ENCODE measurements at places on chromosomes 7 and 10. TPM values are rescaled to one million over a fixed set of nuclear protein-coding genes. Genes with fewer than 3 reads are reported as not detected.

The FKBP6 gene
- not detected for total RNA-seq

- DNase-seq: no peak
Measured at GRCh38 chr7:31646942-31647341, 40.1 kb upstream of the PPP1R17 start.

- DNase-seq: no peak
Measured at GRCh38 chr7:141974831-141975230, 1.3 kb upstream of the TAS2R38 start.

GRCh38 chr10:38003026-38003425 lies 7.4 kb upstream of the ZNF33A start:
- DNase-seq: no peak

DNA sequence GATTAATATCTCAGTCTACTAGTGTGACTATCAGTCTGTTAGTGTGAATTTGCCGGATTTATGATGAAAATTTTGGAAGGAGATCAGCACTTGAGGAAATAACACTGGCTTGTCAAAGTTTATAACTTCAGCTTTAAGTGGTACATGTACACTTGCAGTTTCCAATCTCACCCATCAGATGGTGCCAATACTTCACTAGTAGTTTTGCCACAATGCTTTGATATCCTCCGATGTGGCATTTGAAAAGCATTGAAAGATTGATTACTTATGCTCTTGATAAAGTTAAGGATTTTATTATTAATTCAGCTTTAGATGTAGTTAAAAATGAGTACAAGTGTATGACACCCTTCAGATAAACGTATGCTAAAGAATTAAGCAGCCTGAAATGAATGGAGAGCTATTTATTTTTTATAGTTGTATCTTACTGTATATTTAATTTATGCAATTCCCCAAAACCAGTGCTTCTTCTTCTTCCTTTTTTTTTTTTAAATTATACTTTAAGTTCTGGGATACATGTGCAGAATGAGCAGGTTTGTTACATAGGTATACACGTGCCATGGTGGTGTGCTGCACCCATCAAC lies 98.2 kb downstream of the ANLN start:
- peak; percentile 60 for DNase-seq

- no peak for DNase-seq
Measured at GRCh38 chr10:119633538-119634218, 17.5 kb upstream of the BAG3 start.

- DNase-seq: no peak
Measured at GRCh38 chr10:20355915-20356314, 539.7 kb downstream of the PLXDC2 start.

DNA sequence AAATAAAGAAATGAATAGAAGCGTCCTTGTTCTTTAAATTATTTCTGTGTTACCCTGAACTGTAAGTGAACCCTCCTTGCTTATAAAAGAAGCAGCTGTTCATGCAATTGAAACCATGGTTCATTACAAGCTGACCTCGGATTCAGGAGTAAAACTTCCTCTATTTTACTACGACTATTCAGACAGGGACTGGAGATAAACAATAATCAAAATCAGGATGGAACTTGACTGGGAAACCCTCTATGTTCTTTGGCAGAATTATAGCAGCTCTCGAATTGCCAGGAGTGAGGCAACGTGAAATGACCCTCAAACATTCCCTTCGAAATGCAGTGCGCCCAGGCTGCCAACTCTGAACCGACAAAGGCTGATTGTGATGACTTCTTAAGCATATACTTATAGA lies 172.1 kb downstream of the CYP26A1 start:
- DNase-seq: no peak

The ZPBP gene
- not detected for total RNA-seq

The SLC26A3 gene
- not detected for total RNA-seq

DNA sequence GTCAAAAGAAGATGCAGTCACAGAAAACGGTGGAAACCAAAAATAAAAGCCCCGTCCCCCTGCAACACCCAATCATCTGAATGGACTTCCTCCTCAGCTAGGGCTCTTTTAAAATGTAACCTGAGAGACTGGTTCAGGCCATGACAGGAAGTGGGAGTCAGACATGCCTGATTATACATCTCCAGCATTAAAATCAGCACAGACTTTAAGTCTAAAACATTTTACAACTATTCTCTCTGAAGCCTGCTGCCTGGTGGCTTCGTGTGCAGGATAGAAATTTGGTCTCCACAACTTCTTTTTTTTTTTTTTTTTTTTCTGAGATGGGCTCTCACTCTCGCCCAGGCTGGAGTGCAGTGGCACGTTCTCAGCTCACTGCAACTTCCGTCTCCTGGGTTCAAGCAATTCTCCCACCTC lies 30.3 kb downstream of the HACD1 start:
- no peak for DNase-seq

- DNase-seq: no peak
Measured at GRCh38 chr10:33465747-33466146, 131.3 kb upstream of the NRP1 start.

- DNase-seq: no peak
Measured at GRCh38 chr10:91167406-91167805, 53.1 kb upstream of the PCGF5 start.

GRCh38 chr10:102413053-102413705 lies 5.4 kb downstream of the PSD start:
- DNase-seq: no peak

The GSTO2 gene
- 86.5 TPM for total RNA-seq

- DNase-seq: no peak
Measured at GRCh38 chr7:113424185-113424817, 305.9 kb upstream of the SMIM30 start.

The HTRA1 gene
- 40.7 TPM for total RNA-seq

The TAS2R4 gene
- total RNA-seq: 1.3 TPM

GRCh38 chr10:129888784-129889616 lies 75.1 kb downstream of the EBF3 start:
- DNase-seq: peak; percentile 16

The KLF14 gene
- not detected for total RNA-seq

GRCh38 chr10:44745920-44746319 lies 165.2 kb upstream of the TMEM72 start:
- no peak for DNase-seq

The LRRD1 gene
- total RNA-seq: not detected

The PSD gene
- total RNA-seq: 0.32 TPM

The NAT16 gene
- not detected for total RNA-seq

DNA sequence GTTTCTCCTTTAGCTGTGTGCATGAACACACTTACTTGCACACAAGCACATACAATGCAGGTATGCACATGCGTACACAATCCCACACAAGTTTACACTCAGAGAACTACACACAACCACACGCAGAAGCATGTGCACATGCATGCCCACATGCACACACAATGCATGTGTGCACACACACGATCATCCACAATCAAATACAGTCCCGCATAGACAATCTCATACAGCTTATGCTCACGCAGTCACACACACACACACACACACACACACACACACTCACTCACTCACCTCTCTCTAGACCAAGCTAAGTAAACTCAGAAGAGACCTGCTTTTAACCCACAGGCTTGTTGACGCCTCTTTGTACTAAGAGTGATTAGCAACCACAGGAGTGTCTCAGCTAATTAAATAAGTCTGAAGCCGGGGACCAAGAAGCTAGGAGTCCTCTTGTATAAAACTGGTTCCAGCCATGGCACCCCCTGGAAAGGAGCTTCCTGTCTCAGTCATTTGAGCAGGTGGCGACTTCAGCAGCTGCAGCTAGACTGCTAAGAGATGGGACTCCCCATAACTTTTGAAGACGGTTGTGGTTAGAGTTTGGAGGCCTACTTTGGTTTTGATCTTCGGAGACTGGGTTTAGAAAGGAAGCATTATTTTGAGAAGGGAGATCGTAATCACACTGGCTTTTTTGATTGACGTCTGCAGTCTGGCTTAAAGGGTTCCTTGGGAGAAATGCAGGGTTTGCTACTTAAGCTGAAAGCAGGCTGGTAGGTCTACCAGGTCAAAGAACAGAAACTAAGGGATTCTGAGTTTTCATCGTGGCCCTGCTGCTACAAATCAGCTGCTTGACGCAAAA lies 82.3 kb upstream of the ADRB1 start:
- DNase-seq: no peak

- DNase-seq: no peak
Measured at GRCh38 chr7:130365511-130366441, 14.5 kb upstream of the CPA1 start.

DNA sequence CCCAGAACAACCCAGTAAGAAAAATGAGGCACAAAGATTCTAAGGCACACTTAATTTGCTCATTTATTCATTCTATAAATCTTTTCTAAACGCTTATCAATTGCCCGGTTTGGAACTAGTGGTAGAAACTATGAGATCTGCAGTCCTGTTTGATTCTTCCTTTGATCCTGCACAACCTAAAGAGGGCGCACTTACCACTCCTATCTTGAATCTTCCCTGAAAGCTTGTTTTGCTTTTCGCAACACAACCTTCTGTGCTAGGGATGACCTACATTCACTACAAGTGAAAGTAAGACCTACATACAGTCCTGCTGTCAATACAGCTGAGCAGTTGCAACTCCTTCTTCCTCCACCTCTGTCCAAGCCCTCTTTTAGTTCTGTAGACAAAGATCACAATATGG lies 12.6 kb upstream of the ARL4A start:
- peak; percentile 28 for DNase-seq

The LIPM gene
- total RNA-seq: not detected

DNA sequence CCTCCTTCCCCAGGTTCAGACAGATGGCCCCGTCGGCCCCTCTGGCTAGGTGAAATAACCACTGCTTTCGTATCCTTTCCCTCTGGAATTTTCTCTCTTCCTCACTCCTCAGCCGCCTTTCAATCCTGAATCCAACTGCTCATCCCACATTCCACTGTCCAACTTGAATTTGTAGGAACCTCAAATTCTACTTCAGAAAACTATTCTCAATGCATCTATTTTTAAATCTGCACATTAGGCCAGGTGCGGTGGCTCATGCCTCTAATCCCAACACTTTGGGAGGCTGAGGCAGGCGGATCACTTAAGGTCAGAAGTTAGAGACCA lies 78.9 kb downstream of the ITIH5 start:
- no peak for DNase-seq

DNA sequence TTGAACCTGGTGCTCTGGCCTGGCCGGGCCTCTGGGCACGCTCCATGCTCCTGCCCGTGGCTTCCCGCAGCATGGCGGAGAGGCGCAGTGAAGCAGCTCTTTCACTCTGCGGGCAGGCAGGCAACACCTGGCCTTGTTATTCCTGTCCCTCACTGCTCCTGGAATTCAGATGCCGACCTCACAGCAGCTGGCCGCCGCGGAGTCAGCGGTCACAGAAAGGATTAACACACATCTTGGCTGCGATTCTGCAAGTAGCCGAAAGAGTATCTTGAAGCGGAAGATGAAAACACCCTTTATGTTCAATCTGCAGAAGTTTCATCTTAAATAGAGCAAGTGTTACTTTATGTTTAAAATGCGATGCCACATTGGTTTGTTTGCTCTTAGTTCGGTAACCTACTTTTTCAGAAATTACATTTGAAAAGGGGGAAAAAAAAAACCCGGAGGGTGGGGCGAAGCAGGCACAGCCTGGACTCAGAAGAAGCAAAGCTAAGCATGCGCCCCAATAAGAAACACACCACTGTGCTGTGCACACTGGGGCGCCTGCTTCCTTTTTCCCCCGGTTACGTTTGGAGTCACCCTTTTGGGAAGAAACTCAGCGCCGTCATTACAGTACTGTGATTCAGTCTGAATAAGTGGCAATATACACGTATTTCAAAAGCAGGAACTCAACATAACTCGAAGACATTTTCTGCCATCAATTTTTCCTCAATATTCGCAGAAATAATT lies 42.3 kb downstream of the BRI3 start:
- DNase-seq: no peak

DNA sequence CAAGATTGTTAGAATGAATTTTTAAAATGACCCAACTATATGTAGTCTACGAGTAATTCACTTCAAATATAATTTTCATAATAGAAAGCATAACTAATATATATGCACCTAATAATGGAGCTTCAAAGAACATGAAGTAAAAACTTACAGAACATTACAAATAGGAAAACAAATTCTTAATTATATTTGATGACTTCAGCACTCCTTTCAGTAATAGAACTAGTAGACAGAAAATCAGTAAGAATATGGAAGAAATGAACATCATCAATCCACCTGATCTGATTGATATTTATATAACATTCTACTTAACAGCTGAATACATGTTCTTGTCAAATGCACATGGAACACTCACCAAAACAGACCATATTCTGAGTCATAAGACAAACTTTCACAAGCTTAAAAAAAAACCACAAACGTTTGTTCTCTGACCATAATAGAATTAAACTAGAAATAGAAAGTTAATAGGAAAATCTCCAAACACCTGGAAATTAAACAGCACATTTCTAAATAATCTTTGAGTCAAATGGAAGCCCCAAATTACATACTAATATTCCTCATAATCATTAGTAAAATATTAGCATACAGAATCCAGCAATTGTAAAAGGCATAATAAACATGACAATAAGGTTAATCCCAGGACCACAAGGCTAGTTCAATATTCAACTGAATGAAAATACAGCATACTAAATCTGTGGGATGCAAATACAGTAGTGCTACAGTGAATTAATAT lies 48.0 kb downstream of the BRAF start:
- no peak for DNase-seq

The FEZF1 gene
- total RNA-seq: 0.17 TPM
